ENCODE measurements at places on chromosomes 6 and 20.
A peak's percentile ranks its signal among the peaks of the same experiment; 100 is the strongest.

DNA sequence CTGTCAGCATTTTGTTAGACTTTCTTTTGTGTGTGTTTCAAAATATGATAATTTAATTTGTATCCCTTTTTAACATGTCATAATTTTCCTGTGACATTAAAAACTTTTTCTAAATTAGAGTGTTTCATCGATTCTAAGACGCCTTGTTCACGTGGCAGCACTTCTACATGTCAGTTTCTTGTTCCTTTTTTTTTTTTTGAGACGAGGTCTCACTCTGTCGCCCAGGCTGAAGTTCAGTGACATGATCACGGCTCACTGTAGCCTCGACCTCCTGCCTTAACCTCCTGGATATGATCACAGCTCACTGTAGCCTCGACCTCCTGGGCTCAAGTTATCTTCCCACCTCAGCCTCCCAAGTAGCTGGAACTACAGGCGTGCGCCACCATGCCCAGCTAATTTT lies 27.6 kb upstream of the ADRM1 start:
- no peak overlapping the region for H3K4me3 ChIP-seq
- H3K4me1 ChIP-seq, result no peaks in the 10 kb centered on the region
- H3K36me3 ChIP-seq, result peaks cover 51% of the 10 kb centered on the region
- no peak for DNase-seq
- no peak overlapping the region for H3K27ac ChIP-seq

DNA sequence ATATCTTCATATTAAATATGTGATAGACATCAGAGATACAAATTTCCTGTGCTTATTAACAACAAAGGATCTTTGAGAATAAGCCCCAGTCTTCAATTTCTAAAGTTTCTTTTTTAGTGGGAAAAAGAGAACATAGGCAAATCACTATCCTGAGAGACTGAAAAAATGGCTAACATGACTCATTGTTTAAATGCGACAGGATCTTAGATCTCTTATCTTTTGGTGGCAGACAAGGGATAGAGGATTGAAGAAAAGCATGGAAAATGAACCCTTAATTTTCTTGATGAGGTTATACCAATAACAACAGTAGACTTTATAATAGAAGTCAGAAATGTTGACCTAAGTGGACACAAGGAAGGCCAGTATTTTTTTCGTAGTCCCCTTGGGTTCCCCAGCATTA lies 178.6 kb upstream of the MAP3K7 start:
- peaks cover 11% of the 10 kb centered on the region for H3K27me3 ChIP-seq
- H3K4me1 ChIP-seq, result no peaks in the 10 kb centered on the region
- no peak overlapping the region for H3K4me3 ChIP-seq
- H3K36me3 ChIP-seq, result no peaks in the 10 kb centered on the region

DNA sequence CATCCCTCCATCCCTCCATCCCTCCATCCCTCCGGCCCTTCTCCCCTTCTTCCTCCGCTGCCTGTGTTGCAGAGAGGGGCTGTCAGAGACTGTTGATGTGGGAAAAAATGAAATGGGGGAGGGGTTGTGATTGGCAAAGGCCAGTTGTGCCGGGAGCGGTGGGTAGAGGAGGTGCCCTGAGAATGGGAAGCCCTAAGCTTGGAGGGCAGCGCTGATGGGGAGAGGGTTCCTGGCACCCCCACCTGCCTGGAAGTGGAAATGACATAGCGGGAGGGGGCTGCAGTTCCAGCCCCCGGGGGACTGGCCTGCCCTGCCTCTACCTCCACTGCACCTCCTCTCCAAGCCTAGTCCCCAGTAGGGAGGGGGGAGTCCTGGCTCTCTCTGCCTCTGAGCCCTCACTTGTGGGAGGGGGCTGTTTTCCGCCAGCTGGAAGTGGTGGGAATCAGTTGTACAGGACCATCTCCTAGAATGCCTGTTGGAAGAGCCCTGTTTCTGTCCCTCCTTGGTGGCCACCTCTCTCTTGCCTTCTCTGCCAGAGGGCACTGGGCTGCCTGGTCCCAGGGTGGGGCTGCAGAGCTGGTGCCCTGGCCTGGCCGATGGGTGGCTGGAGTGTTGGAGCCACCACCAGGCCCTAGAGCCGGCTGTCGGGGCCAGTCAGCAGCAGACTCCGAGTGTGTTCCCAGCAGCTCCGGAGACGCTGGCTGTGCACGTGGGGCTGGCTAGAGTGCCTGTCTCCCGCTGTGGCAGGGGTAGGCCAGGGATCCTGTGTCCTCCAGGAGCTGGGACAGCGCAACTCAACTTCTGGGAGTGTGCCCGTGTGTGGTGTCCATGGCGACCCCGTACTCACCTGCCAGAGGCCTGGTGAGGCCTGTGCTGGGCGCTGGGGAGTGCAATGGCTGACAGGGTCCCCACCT lies 1.5 kb downstream of the DLGAP4 start:
- peaks cover 82% of the 10 kb centered on the region for H3K27me3 ChIP-seq
- H3K4me3 ChIP-seq, result peak overlapping the region; percentile 31

GRCh38 chr6:166167258-166167731 lies 356 bp downstream of the TBXT start:
- H3K4me3 ChIP-seq, result no peak overlapping the region
- no peaks in the 10 kb centered on the region for H3K36me3 ChIP-seq
- DNase-seq, result no peak
- peaks cover 58% of the 10 kb centered on the region for H3K27me3 ChIP-seq
- H3K4me1 ChIP-seq, result peaks cover 6% of the 10 kb centered on the region

- no peaks in the 10 kb centered on the region for H3K27me3 ChIP-seq
- peaks cover 56% of the 10 kb centered on the region for H3K36me3 ChIP-seq
- no peak for DNase-seq
- peaks cover 13% of the 10 kb centered on the region for H3K4me1 ChIP-seq
- no peak overlapping the region for H3K4me3 ChIP-seq
Measured at GRCh38 chr20:35629427-35630145, 14.0 kb downstream of the SPAG4 start.

DNA sequence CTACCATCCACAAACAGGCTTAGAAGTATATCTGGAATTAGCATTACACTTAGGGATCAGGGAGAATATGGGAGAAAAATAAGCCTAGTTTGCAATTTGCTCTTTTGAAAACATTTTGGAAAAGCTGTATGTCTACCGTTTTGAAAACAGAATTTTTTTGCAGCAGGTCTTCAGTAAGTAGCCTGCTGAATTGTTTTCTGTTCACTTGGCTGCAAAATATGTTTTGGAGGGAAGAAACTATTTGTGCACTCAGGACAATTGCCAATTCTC lies 39.6 kb downstream of the ILRUN start:
- H3K4me3 ChIP-seq, result peak overlapping the region; percentile 86
- peaks cover 10% of the 10 kb centered on the region for H3K36me3 ChIP-seq
- DNase-seq, result no peak
- H3K27me3 ChIP-seq, result no peaks in the 10 kb centered on the region
- peaks cover 49% of the 10 kb centered on the region for H3K4me1 ChIP-seq

- no peaks in the 10 kb centered on the region for H3K4me1 ChIP-seq
- no peak overlapping the region for H3K4me3 ChIP-seq
- no peaks in the 10 kb centered on the region for H3K27me3 ChIP-seq
Measured at GRCh38 chr6:129069006-129069405, 186.1 kb downstream of the LAMA2 start.

GRCh38 chr6:9412951-9413559 lies 977.7 kb upstream of the SLC35B3 start:
- H3K27ac ChIP-seq, result no peak overlapping the region
- H3K4me1 ChIP-seq, result no peaks in the 10 kb centered on the region
- H3K36me3 ChIP-seq, result no peaks in the 10 kb centered on the region
